ENCODE measurements at places on chromosomes 4 and X.

- DNase-seq = no peak
Measured at GRCh38 chr4:173531086-173531965, 1.3 kb upstream of the HAND2 start.

- no peak for DNase-seq
Measured at GRCh38 chr4:10506077-10506476, 48.9 kb upstream of the ZNF518B start.

- DNase-seq = no peak
Measured at GRCh38 chr4:142701017-142701416, 145.1 kb downstream of the INPP4B start.

- DNase-seq = no peak
Measured at GRCh38 chr4:24514808-24515207, 69.5 kb downstream of the DHX15 start.

GRCh38 chr4:18934197-18934596 is 912.6 kb upstream of the LCORL start:
- no peak for DNase-seq

DNA sequence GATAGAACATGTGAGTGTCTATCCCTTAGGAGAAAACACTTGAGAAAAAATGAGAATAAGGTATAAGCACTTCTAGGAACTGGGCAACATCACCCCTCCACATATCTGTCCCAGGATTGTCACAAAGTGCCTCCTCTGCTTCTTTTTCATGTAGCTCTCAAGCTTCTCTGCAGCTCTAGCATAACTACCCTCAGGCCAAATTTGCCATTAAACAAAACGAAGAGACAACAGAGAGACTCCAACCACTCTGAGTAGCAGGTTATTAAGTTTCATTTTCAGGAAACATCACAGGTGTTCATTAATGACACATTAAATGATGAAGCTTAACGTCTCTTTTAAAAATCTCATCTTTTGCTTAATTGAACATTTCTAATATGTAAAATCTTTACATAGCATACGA is 580.0 kb downstream of the GALNTL6 start:
- no peak for DNase-seq

GRCh38 chr4:107845681-107846080 is 20.9 kb downstream of the SGMS2 start:
- no peak for DNase-seq

- no peak for DNase-seq
Measured at GRCh38 chr4:149531861-149532260, 283.8 kb downstream of the IQCM start.

GRCh38 chr4:84916227-84916626 is 50.3 kb downstream of the WDFY3 start:
- no peak for DNase-seq

DNA sequence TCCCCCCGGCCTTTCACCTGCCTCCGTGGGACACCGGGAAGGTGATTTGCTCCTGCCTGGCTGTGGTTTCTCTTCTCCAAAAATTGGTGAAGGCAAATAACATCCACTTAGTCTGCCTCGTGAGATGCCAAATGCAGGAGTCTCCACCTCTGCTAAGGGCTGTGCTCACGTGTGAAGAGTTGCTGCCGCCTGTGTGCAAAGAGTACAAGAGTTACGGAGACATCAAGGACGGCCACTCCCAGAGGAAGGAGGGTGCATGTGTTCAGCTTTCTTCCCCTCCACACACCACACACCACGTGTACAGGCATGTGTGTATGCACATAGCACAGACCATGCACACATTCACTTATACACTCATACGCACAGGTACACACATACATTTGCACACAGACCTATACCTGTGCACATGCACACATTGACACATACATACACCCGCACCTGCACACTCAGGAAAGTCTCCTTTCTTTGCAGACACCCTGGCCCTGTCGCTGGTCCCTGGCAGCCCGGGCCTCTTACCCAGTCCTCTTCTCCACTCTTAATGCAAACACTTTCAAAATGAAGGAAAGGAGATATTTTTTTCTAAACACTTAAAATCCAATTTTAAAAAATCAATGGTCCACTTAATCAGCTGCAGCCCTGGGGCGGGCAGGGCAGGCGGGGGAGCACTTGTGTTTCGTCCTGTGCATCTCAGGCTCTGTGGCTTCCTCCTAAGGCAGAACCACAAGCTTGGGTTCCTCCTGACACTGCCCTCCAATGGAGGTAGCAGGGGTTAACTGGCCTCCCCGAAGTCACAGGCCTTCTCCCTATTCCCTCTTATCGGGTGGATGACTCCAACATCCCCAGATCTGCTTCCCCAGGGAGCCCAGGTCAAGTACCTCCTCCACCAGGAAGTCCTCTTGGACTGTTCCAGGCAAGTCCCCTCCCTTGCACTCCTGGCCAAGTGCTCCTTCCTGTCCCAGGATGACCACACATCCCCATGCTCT is 103.0 kb downstream of the CPZ start:
- no peak for DNase-seq

- DNase-seq = no peak
Measured at GRCh38 chrX:40340116-40340515, 240.7 kb upstream of the ATP6AP2 start.

GRCh38 chr4:170106900-170107299 is 17.1 kb upstream of the AADAT start:
- DNase-seq = no peak

GRCh38 chrX:29535212-29536162 is 679.9 kb upstream of the MAGEB2 start:
- no peak for DNase-seq

- DNase-seq = no peak
Measured at GRCh38 chr4:108988464-108989195, 225.8 kb upstream of the ETNPPL start.

- DNase-seq = no peak
Measured at GRCh38 chrX:10240918-10241317, 84.1 kb downstream of the CLCN4 start.

DNA sequence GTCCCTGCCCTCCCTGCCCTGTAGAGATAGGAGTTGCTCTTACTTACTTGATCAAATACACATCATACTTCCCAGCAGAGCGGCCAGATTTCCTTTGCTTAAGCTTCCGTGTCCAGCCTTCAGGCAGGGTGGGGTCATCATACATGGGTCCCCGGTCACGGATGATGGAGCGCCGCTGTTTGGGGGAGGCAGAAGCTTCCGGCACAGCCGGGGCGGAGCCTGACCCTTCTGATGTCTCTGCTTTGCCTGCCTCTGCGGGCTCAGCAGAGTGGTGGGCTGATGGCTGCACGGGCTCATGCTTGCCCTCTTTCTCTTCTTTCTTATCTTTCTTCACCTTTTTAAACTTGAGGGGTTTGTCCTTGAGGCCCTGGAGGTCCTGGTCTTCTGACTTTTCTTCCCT is 12.5 kb upstream of the IRAK1 start:
- DNase-seq = no peak

- no peak for DNase-seq
Measured at GRCh38 chrX:3518870-3519269, 172.4 kb upstream of the MXRA5 start.

- no peak for DNase-seq
Measured at GRCh38 chr4:121822796-121823504, 733 bp downstream of the CCNA2 start.

GRCh38 chrX:14997271-14997670 is 124.0 kb downstream of the MOSPD2 start:
- DNase-seq = no peak

GRCh38 chr4:113997206-113997605 is 17.8 kb upstream of the ARSJ start:
- no peak for DNase-seq

DNA sequence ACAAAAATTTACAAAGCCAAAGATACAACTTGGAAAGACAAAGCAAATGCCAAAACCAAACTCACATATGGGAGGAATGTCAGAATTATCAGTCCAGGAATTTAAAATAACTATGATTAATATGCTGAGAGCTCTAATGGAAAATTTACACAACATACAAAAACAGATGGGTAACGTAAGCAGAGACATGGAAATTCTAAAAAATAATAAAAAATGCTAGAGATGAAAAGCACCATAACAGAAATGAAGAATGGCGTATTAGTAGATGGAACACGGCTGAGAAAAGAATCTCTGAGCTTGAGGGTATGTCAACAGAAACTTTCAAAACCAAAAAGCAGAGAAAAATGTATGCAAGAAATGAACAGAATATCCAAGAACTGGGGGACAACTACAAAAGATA is 4.1 kb upstream of the MANBA start:
- no peak for DNase-seq

DNA sequence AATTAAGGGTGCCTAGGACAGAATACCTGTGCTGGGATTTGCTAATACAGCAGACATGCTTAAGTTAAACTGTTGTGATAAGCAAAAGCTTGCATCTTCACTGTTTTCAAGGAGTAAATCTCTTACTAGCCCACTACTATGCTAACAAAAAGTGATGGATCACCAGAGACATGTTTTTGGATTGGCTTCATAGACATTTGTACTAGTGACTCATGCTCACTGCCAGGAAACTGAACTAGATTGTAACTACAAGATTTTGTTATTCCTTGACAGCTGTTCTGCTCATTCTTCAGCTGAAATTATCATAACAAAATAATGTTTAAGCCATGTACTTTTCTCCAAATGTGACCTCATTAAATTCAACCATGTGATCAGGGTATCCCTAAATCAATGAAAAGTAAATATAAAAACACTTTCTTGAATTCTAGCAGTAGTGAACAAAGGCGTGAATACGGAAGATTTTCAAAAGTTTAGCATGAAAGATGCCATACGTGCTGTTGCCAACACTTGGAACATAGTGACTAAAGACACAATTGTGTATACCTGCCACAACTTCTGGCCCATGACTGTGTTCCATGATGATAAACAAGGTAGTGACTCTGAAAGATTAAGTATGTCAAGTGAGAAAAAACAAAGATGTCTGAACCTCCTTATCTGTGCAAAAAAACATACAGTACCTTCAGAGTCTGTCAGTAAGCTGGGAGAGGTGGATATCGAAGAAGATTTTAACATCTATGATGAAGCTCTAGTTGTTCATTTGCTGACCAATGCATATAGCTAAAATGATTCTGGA is 154.0 kb downstream of the BTC start:
- no peak for DNase-seq

GRCh38 chrX:79140731-79141130 is 3.8 kb upstream of the GPR174 start:
- DNase-seq = no peak

GRCh38 chrX:41785685-41786084 is 61.7 kb downstream of the GPR82 start:
- no peak for DNase-seq

- DNase-seq = no peak
Measured at GRCh38 chr4:15075875-15076274, 73.6 kb downstream of the CPEB2 start.

DNA sequence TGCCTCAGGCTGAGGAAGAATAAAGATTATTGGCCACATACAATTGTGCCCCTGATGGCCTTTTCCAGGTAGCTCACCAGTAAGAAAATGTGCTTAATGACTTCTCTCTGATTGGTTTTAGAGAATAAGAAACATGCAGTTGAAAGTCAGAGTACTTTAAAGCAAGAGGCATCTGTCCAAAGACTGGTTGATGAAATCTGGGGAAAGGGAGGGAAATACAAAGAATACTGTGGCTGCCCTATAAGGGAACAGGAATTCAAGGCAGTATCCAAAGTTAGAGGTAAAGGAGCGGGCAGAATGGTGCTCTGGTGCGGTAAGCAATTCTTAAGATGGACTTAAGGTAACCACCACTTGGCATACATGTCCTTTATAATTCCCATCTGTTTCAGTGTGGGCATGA is 11.4 kb downstream of the PBDC1 start:
- no peak for DNase-seq

DNA sequence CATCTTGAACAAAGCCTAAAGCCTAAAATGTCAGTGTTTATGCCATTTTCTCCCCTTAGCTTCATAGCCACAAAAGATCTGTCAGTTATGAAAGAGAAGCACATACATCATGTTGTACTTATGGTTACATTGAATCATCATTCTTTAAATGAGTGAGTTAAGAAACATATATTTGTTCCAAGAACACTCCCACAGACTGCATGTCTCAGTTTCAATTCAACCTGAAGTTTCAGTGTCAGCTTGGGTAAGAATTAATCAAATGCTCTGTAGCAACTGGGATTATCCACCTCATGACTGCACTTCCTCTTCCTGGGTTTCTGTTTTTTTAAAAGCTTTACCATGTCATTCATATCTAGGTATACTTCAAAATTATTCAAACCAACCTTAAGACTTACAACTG is 3.9 kb upstream of the TMPRSS11B start:
- no peak for DNase-seq

- no peak for DNase-seq
Measured at GRCh38 chrX:132908891-132909290, 49.5 kb downstream of the HS6ST2 start.

GRCh38 chr4:62548108-62548524 is 1348.0 kb downstream of the ADGRL3 start:
- no peak for DNase-seq

- no peak for DNase-seq
Measured at GRCh38 chr4:92304121-92304520, 355 bp downstream of the GRID2 start.

- no peak for DNase-seq
Measured at GRCh38 chrX:34404386-34405070, 252.6 kb downstream of the TMEM47 start.

DNA sequence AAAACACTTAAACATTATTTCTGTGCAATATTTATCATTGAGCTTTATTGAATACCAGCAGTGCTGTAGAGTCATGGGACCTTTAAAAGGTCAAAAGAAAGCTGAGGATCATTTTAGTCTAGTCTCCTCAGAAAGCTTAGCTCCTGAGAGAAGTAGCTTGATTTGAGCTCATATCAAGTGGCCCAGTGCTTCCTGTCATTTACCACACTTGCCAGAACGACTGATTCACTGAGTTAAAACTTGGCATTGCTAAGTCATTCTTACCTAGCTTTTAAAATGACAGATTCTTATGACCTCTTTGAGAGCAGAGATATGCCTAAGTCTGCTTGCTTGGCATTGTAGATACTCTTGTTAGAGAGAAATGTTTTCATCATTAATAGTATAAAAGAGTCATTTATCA is 15.2 kb downstream of the SEPTIN11 start:
- no peak for DNase-seq

GRCh38 chr4:40421839-40422708 is 86.9 kb downstream of the CHRNA9 start:
- no peak for DNase-seq

- DNase-seq = no peak
Measured at GRCh38 chrX:56728321-56728720, 722 bp upstream of the NBDY start.

- DNase-seq = no peak
Measured at GRCh38 chr4:74473155-74473811, 28.3 kb downstream of the AREG start.

DNA sequence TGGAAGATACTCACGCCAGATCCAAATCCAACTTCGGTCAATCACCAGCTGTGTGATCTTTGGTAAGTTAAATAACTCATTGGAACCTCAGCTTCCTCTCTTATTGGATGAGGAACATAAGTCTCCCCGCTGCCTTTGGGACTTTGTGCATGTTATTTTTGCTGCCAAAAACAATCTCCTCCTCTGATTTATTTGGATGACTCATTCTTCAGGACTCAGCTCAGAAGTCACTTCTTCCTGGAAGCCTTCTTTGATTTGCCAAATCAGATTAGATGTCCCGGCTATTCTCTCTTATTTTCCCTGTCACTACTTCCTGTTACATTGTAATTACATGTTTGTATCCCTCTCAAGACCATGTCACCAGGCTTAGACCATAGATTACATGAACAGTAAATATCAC is 138.0 kb upstream of the BOD1L1 start:
- no peak for DNase-seq

- no peak for DNase-seq
Measured at GRCh38 chrX:129566073-129566472, 26.0 kb downstream of the OCRL start.

Data from stimulated activated CD8-positive, alpha-beta memory T cell treated with anti-CD3 and anti-CD28 coated beads, Interleukin-7, amount 100 ng/mL, for 24 hours (primary cell).